ENCODE measurements at places on chromosomes 7 and 10.

DNA sequence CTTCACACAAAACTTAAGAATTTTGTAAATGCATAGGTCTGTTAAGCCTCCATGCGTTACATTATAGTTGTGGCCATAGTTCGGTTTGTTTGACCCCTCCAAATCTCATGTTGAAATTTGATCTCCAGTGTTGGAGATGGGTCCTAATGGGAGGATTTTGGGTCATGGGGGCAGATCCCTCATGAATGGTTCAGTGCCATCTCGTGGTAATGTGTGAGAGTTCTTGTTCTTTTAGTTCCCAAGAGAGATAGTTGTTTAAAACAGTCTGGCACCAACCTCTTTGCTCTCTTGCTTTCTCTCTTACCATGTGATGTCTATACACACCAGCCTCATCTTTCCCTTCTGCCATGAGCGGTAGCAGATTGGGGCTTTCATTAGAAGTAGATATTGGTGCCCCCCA, 264.3 kb downstream of the TCF7L2 start:
- DNase-seq: no peak

- no peak for DNase-seq
These were observed 161.3 kb downstream of the IPMK start for GRCh38 chr10:58106211-58107035.

DNA sequence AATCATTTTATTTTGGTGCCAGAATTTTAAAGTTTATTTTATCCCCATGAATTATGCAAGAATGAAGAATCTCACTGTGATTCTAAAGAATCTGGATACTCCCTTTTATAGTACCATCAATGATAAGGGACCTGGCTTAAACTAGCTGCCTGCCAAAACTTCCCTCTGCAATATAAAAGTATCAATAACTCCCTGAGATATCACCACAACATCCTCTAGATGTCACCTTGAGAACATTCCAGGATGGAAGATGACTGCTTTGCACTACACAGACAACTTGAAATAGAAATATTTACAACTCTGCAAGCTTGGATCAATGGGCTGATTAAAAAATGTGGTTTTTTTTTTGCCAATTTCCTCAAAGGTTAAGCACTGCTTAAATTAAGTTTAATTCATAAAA, 142.1 kb downstream of the SLC25A13 start:
- DNase-seq: no peak

GRCh38 chr7:133854739-133855138, 272.4 kb upstream of the LRGUK start:
- DNase-seq: no peak

DNA sequence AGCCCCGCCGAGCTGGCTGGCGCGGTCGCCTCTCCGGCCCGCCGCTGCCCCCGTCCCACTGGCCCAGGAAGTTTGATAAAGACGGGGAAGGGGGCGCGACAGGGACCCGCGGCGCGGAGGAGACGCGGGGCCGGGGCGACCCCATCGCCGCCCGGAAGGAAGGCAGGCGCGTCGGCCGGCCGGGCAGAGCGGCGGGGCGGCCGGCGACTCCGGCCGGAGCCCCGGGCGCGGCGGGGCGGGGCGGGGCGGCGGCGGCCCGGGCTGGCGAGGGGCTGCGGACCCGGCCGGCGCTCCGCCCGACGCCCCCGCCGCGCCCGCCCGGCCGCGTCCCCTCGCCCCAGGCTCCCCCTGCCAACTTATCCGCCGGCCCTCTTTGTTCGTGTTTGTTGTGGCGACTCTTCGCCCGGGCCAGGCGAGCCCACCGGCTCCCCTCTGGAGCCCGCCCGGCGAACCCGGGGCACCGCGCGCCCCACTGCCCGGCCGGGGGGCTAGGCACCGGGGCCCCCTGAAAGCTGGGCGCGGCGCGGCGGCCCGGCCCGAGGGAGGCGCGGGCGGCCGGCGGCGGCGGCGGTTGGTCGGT, 571 bp downstream of the KDM7A start:
- no peak for DNase-seq

DNA sequence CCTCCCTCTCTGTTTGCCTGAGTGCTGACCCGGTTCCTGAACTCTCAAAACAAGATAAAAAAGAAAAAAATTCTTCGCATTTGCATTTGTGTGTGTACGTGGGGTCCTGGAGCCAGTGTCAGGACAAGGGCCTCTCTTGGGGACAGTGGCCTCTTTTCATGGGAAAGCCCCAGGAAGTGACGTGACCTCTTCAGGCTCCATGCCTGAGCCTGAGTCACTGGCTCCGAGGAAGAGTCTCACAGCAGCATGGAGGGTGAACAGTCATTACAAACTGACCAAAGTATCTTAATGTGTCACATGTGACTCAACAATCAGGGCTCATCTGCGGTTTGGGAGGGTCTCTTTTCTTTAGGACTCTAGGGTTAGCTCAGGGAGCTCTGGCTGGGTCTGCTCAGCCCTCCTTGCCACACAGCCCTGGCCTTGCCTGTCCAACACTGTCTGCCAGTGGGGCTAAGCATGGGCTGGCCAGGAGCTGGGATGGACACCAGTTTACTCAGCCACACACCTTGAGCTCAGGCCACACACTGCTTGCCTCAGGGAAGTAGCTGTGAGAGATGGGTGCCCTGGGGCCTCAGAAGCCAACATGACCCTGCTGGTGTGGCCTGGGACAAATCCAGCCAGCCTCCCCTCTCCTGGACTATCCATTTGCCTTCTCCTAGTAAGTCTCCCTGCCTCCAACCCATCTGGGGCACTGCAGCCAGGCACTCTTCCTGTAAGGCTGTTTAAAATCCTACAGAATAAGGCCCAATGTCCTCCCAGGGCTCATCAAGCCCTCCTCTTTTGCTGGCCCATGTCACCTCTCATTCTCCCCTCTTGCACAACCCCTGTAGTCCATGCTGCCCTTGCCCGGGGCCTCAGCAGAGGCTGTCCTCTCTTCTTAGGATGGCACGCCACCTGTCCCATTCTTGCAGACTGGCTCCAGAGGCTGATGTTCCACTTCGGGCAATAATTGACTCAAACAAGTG, 10.5 kb downstream of the TMEM273 start:
- DNase-seq: peak; percentile 65

- no peak for DNase-seq
These were observed 68.1 kb upstream of the GSDME start for GRCh38 chr7:24825381-24825794.
